ENCODE measurements at places on chromosomes 5 and 9.

DNA sequence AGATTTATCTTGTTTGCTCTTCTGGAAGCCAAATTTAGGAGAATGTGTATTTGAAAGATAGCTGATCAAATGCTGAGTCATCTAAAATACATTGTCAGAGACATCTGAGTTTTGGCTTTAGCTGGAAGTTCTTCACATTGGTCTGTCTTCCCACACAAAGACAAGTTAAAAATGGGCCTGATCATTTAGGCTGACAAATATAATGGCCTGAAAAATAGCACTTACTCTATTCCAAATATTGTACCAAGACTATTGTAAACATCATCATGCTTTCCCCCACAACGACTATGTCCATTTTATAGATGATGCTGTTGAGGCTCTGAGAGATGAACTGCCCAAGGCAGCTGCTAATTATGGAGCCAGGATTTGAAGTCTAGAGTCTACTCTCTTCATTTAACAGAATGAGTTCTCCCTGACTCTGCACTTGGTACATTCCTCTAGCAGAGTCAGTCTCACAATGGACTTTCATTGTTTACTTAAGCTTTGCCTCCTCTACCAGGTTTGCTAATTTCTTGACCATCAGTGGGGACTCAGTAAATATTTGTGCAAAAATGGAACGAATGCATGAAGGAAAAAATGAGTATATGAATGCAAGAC is 619.4 kb upstream of the KLF4 start:
- DNase-seq: no peak

GRCh38 chr5:170278611-170279458 is 18.7 kb downstream of the LCP2 start:
- peak; percentile 20 for DNase-seq

- DNase-seq: no peak
These were observed 184.9 kb downstream of the SNX18 start for GRCh38 chr5:54702470-54702869.

- DNase-seq: no peak
These were observed 82.6 kb upstream of the FST start for GRCh38 chr5:53397845-53398244.

DNA sequence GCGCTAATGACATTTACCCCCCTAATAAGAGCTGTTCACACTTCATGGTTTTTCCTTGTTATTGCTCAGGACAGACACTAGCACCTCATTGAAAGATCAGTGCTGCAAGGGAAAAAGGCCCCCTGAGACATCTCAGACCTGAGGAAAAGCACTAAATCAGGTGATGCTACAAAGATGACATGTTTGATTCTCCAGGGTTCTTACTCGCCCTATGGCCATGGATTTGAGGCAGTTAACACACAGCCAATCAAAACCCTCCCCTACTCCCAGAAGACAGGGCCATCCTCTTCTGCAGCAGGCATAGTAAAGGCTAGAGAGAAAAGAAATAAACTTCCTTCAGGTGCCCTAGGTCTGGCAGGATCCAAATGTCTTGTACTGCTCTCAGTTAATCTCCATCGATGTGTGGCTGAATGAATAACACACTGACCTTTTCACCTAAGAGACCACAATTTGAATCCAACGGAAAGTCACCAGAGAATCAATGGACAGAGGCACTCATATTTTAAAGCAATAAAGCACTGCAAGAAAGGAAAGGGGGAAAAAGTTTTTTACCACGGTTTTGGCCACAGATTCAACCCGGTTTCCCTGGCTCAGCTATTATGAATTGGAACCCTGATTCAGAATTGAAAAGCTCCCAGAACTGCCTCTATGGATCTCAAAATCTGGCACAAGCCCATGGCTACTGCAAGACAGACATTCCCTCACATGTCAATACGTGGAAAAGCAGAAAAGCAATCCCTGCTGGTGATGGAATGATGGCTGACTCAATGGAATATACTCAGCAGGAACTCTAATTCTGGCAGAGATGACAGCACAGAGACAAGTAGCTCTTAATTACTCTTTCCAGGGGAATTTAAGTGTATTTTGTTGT is 329.5 kb downstream of the BNC2 start:
- no peak for DNase-seq

DNA sequence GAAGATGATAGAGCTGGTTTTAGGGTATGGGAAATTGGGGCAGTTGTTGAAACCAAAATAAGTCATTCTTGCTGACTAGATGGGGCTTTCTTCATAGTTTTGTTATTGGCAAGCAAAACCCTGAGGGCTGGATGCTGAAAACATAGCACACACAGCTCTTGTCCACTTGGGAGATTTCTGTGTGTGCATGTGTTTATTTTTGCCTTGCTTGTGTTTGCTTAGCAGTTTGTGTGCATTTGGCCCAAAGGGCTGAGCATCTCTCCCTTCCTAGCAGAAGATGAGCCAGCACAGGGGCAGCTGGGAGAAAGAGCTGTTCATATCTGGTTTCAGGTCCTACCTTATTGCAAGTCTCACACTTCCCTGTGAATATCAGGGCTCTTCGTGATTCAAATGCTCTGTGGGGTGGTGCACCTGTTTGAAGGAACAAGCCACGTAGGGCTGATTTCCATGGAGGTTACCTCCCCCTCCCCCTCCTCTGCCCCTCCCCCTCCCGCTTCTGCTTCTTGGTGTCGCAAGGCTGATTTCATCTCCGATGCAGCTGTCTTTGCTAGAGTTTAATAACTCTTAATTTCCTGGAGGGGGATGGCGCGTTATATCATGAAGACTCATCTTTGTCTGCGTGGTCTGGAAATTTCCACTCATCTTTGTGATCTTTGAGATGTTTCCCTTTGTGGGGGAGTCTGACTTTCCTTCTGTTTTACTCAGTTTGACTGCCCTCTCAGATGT is 296.5 kb downstream of the ARHGAP26 start:
- no peak for DNase-seq

GRCh38 chr5:34735491-34736426 is 79.6 kb downstream of the RAI14 start:
- no peak for DNase-seq

DNA sequence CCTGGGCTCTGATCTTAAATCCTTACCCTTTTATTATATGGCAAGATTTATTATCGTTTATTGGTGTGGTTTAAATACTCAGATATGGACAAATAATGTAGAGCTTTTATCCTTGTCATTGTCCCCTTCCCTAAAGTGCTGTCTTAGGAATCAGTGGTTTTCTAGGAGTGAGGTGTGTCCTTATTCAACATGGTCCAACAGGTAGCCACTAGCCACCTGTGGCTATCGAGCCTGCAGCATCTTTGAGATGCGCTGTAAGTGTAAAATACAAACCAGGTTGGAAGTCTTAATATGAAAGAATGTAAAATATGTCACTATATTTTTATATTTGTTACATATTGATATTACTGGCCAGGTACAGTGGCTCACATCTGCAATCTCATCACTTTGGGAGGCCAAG is 82.4 kb upstream of the BASP1 start:
- DNase-seq: no peak

DNA sequence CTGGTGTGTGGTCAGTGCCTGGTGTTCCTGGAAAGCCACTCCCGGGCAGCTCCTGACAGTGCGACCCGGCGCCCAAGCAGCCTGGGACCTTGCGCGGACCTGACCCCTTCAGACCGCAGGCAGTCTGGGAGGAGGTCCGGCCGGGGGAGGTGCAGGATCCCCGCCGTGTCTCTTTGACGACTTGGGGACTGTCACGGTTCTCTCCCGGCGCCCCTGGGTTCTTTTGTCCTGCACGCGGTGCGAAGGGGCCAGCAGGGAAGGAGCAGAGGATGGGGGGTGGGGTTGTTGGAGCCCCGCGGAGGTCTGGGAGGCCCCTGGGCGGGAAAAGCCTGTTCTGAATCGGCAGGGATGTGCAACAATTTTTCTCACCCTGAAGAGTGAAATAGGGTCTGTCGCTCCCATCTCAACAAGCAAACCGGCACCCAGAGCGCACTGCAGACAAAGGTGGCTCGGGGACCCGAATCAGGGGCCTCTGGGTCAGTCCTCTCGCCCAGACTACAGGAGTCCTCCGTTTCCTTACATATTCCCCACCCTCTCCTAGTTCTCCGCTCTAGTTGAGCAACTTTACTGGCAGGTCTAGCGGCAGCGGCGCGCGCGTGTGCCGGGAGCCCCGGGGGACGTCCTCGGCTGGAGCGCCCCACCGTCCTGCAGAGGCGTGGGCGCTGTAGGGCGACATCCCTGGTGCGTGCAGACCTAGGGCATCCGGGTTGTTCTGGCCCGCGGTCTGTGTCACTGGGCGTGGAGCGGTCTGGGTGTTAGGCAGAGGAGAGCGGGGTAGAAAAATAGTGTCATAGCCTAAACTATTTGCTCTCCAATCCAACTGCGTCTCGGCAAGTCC is 1.2 kb downstream of the VCAN start:
- DNase-seq: peak; percentile 69

GRCh38 chr5:88695931-88696330 is 187.1 kb downstream of the MEF2C start:
- no peak for DNase-seq

GRCh38 chr9:15475923-15476536 is 34.7 kb downstream of the PSIP1 start:
- DNase-seq: no peak

DNA sequence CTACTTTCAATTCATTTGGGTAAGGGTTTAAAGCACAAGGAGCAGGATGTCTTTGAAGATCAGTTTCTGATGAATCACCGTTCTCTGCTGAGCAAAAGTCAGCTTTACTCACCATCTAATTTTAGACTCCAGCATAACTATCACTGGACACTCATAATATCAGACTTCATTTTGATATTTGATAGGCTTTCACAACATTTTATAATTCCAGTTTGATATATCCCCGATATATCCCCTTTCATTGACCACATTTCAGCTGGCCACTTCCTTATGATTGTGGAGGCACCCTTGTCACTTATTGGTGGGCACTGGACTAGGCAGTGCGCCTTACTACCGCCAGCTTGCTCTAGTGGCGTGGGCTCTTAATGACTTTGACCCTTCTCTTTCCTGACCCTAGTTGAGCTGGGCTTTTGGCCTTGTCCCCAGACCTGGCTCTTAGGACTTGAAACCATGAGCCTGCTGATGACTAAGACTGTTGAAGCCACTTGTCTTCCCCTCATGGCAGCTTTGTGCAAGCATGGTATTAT is 46.8 kb downstream of the CYSTM1 start:
- DNase-seq: no peak

- no peak for DNase-seq
These were observed 58.7 kb upstream of the SUSD1 start for GRCh38 chr9:112233769-112234168.

DNA sequence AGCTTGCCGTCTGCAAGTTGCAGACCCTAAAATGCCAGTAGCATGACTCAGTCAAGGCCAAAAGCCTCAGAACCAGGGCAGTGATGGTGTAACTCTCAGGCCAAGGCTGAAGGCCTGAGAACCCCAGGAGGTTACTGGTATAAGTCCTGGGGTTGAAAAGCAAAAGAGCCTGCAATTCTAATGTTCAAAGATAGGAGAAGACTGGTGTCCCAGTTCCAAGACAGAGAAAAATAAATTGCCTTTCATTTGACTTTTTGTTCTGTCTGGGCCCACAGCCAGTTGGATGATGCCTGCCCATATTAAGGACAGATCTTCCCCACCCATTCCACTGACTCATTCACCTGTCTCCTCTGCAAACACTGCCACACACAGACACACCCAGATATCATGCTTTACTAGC is 673.2 kb downstream of the CDH18 start:
- no peak for DNase-seq

All from C1 segment of cervical spinal cord (tissue), 14 donors.